ENCODE measurements at places on chromosomes 7 and 10. TPM values are rescaled to one million over a fixed set of nuclear protein-coding genes. Genes with fewer than 3 reads are reported as not detected.
A peak's percentile ranks its signal among the peaks of the same experiment; 100 is the strongest.

Gene PDK4
- not detected for polyA plus RNA-seq

Gene RAPGEF5
- polyA plus RNA-seq: not detected

DNA sequence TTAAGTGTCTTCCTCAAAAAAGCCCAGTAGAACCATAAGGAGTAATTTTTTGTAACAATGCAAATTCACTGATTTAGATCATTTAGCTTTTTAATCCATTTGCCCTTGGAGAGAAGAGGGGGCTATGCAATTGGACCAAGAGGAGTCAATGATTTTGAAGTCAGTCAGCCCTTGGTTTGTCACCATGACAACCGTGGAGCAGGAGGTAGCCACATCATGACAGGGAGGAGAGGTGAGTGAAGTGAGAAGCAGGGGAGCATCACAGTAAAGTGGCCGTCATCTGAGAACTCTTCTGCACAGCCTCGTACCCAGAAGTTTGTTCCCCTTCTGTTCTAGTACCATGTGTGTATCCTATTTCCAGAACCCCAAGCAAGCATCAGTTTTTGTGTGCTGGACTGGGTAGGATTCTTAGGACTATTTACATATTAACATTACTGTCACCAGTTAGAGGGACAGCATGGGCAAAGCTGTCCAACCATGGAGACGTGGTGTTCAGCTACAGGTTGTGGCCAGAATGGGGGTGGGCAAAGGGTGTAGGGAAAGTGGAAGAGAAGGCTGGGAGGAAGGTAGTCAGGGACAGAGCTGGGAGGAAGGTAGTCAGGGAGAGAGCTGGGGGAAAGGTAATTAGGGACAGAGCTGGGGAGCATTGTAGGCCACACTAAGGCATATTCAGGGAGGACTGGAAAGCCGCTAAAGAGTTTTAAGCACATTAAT, 13.1 kb downstream of the UBE3C start:
- H3K4me1 ChIP-seq: peaks cover 9% of the 10 kb centered on the region
- no peak overlapping the region for H3K4me3 ChIP-seq
- no peaks in the 10 kb centered on the region for H3K27me3 ChIP-seq
- no peak for DNase-seq
- H3K36me3 ChIP-seq: no peaks in the 10 kb centered on the region
- H3K27ac ChIP-seq: no peak overlapping the region

Gene CABCOCO1
- not detected for polyA plus RNA-seq

DNA sequence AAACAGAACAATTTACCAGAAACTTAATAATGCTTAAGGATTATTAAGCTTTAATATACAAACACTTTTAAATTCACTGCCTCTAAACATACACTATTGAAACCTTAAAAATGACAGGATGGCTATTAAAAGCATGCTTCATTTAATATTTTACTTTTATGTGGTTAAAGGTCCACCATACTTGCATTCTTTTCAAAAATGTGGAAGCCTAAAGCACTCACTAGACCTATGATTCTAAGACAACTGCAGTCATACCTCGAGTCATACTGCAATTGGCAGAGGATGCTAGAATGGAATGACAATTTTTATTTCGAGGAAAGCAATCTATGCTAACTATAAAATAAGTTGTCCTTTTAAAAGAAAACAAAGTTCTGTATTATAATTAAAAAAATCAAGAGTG, 85.3 kb downstream of the PIP4K2A start:
- H3K36me3 ChIP-seq: no peaks in the 10 kb centered on the region
- H3K4me3 ChIP-seq: no peak overlapping the region
- H3K27ac ChIP-seq: peak overlapping the region; percentile 68
- peaks cover 97% of the 10 kb centered on the region for H3K4me1 ChIP-seq

Gene DNAJC12
- polyA plus RNA-seq: 0.61 TPM

DNA sequence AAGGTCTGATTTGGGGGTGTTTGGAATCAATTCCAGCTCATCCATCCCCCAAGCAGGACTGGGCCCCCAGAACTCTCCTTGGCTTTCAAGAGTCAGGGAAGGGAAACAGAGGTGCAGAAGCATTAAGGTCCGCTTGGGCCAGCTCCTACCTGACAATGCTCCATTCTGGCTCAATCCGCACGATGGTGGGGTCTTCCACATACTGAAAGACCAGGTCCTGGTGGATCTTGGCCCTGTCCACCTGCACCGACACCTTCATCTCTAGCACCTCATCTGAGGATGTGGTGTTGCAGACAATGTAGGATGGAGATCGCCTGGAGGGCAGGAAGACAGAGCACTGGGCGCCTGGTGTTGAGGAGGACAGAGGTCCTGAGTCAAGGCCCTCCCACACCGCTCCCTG, 391.1 kb downstream of the PLXNA4 start:
- H3K4me3 ChIP-seq: no peak overlapping the region
- no peak for DNase-seq

DNA sequence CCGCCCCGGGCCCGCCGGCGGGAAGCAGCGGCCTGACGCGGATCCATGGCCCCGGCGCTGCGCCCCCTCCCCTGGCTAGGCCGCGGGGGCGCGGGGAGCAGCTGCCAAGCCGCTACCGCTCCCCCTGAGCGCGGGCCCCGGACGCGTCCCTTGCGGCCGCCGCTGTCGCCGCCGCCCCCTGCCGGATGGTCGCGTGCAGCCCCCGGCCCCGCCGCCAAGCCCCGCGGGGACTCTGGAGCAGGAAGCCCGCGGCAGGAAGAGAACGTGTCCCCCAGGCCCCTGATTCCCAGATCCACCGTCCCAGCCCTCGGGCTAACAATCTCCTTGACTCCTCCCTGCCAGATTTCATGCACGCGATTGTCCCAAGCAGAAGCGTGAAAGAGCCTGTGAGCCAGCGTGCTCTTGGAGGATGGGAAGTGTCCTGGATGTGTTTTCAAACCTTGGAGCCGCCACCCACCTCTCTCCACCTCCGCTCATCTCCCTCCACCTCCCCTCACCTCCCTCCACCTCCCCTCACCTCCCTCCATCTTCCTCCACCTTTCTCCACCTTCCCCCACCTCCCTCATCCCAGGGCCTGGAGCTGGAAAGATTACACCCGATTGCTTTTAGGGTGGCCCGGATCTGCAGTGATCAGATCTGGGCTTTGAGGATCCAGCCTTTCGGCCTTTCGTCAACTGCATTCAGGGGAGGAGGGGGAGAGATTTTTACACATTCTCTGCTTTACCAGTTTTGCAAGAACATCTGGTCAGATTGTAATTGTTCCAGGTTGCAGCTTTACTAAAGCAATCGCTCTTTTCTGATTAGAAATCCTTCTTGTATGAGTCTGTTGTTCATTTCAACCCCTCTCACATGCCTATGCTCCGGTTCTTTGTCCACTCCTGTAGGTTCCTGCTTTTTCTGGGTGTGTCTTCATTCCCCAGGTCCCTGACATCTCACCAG, 570 bp upstream of the PRTFDC1 start:
- DNase-seq: peak; percentile 31
- H3K27ac ChIP-seq: peak overlapping the region; percentile 59
- H3K36me3 ChIP-seq: no peaks in the 10 kb centered on the region
- no peaks in the 10 kb centered on the region for H3K27me3 ChIP-seq

- no peaks in the 10 kb centered on the region for H3K4me1 ChIP-seq
- H3K36me3 ChIP-seq: no peaks in the 10 kb centered on the region
- no peak for DNase-seq
These were observed 175.3 kb downstream of the MDFIC start for GRCh38 chr7:115097175-115097671.

DNA sequence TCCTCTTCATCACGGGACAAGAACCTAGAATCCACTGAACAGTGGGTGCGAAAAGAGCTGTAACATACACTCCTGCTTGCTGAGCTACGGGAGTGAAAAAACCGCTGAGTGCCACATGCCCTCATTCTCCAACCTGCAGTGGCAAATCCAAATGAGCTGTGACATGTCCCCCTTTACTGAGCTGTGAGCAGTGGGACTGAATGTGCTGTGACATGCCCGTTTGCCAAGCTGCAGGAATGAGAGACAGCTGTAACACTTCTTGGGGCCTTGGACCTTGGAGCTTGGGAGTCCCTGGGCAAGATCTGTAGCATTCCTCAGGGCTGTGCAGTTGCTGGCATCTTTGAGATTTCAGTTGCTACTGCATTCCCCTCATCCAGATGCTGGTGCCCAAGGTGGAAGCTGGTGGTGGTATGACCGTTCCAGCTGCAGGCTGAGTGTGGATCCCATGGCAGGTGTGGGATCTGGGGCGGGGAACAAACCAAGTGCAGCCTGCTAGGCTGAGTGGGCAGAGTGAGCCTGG, 85.0 kb downstream of the TMEM106B start:
- no peak overlapping the region for H3K4me3 ChIP-seq
- no peaks in the 10 kb centered on the region for H3K27me3 ChIP-seq
- no peaks in the 10 kb centered on the region for H3K4me1 ChIP-seq
- H3K36me3 ChIP-seq: no peaks in the 10 kb centered on the region

- H3K4me3 ChIP-seq: no peak overlapping the region
- no peaks in the 10 kb centered on the region for H3K36me3 ChIP-seq
- no peaks in the 10 kb centered on the region for H3K4me1 ChIP-seq
- no peaks in the 10 kb centered on the region for H3K27me3 ChIP-seq
- DNase-seq: no peak
These were observed 494.3 kb downstream of the AUTS2 start for GRCh38 chr7:70092314-70093204.

- no peak for DNase-seq
- no peaks in the 10 kb centered on the region for H3K4me1 ChIP-seq
- no peaks in the 10 kb centered on the region for H3K36me3 ChIP-seq
These were observed 22.8 kb upstream of the ADAMTS14 start for GRCh38 chr10:70649526-70649925.

DNA sequence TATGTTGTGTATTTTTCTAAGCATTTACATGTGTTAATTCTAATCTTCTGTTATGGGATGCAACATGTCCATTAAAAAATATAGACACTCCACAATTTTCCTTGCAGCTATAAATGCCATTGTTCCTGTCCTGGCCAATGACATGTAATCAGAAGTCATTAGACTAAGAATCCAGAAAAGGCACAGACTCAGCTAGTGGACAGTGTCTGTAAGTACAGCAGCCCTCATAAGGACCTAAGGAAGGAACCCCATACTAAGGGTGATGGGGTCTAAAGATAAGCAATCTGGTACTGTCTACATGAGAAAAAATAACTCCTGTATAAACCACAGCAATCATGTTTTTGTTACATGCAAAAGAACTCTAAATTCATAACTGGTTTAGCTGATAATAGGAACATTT, 115.9 kb downstream of the GPR85 start:
- H3K27ac ChIP-seq: no peak overlapping the region
- no peaks in the 10 kb centered on the region for H3K4me1 ChIP-seq
- no peaks in the 10 kb centered on the region for H3K27me3 ChIP-seq
- no peak overlapping the region for H3K4me3 ChIP-seq

- no peak for DNase-seq
- no peaks in the 10 kb centered on the region for H3K36me3 ChIP-seq
- no peak overlapping the region for H3K4me3 ChIP-seq
- no peaks in the 10 kb centered on the region for H3K27me3 ChIP-seq
- no peaks in the 10 kb centered on the region for H3K4me1 ChIP-seq
These were observed 90.9 kb downstream of the DIP2C start for GRCh38 chr10:598415-599170.

- H3K4me1 ChIP-seq: no peaks in the 10 kb centered on the region
- no peaks in the 10 kb centered on the region for H3K27me3 ChIP-seq
- H3K36me3 ChIP-seq: no peaks in the 10 kb centered on the region
- no peak for DNase-seq
- no peak overlapping the region for H3K4me3 ChIP-seq
These were observed 123.8 kb downstream of the KCNMA1 start for GRCh38 chr10:77513781-77514331.

DNA sequence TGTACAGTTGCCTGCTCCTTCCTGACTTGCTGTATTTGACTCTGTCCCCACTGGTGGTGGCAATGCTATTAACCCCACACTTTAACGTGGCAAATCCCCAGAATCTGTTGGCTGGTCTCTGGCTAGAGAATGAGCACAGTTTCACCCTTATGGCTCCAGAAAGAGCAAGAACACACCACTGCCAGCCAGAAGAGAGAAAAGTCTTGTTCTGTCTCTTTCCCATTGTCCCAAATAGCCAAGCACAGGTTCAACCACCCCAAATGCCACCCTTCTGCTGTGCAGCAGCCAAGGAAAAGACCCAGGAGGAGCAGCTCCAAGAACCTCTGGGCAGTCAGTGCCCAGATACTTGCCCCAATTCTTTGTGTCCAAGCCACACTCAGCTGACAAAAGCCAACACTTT, 11.3 kb downstream of the SLC16A9 start:
- H3K36me3 ChIP-seq: no peaks in the 10 kb centered on the region
- no peak for DNase-seq
- no peak overlapping the region for H3K4me3 ChIP-seq
- no peaks in the 10 kb centered on the region for H3K4me1 ChIP-seq
- H3K27me3 ChIP-seq: no peaks in the 10 kb centered on the region

DNA sequence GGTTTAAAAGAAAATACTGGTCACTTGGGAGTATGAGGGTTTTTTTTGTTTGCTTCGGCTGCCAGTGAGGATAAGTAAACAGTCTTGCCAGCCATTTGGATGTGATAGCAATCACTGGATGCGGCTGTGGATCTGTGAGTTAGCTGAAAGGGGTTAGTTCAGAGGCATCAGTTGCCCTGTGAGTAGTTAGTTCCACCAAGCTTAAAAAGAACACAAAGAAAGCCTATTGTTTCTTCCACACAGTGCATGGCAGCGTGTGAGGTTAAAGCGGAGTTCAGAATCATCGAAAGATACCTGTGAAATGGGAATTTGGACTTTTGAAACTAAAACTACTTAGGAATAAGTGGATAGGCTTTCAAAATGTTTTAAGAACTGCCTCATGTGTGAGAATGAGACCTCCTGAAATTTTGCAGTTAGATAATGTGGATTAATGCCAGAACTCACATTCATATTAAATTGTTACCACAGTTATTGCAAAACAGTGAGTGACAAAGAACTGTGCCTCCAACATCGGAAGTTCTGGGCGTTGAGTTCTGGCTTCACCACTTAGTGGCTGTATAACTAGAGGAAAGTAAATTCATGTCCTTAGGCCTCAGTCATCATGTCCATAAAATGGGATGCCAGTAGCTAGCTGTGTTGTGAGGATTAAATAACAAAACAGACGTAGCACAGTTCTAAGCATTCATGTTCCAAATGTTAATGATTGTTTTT, 31.3 kb downstream of the KIAA1217 start:
- H3K27ac ChIP-seq: no peak overlapping the region
- no peaks in the 10 kb centered on the region for H3K36me3 ChIP-seq
- no peak overlapping the region for H3K4me3 ChIP-seq
- H3K27me3 ChIP-seq: no peaks in the 10 kb centered on the region

Gene CNTNAP2
- polyA plus RNA-seq: not detected

DNA sequence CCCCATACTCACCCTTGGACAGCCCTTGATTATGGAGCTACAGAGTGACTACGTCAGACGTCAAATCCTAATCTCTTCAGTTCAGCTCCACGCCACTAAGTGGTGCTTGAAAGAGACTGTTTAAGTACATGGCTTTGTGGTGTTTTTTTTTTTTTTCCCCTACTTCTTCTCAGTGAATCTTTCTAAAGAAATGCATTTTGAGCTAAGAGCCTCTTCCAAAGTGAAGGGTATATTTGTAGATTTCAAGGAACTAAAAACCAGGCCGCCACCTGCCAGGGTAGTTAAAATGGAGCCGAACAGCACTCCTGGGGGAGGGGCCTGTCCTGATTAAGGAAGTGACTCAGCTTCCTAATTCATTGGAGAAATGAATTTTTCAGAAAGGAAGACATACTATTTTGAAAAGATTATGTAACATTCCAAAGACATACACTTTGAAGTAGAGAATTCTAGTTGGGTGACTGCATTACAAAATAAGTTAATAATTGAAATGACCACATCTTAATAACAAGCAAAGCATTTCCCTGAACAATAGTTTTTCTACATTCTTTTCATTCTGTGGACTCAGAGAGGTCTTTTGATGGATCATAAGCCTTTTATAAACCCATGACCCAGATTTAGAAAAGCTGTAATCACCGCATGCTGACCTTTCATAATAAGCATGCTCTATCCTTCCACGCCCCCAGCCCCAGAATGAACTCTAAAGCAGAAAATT, 20.6 kb upstream of the VPS41 start:
- no peaks in the 10 kb centered on the region for H3K4me1 ChIP-seq
- H3K4me3 ChIP-seq: no peak overlapping the region
- no peak for DNase-seq
- H3K27ac ChIP-seq: no peak overlapping the region
- no peaks in the 10 kb centered on the region for H3K36me3 ChIP-seq

Gene SLC18A3
- not detected for polyA plus RNA-seq

Measured in naive thymus-derived CD4-positive, alpha-beta T cell (primary cell).